ENCODE measurements at places on chromosomes 11 and 22.

DNA sequence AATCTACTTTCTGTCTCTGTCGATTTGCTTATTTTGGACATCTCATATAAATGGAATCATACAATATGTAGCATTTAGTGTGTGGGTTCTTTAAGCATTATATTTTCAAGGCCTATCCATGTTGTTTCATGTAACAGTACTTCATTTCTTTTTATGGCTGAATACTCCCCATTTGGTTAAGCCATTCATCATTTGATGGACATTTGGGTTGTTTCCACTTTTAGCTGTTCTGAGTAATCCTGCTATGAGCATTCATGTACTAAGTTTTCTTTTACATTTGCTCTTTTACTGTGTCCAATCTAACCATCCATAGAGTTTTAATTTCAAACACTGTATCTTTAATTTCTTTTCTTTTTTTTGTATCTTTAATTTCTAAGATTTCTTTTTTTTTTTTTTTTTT lies 55.6 kb upstream of the SPTBN2 start:
- no peak for DNase-seq

DNA sequence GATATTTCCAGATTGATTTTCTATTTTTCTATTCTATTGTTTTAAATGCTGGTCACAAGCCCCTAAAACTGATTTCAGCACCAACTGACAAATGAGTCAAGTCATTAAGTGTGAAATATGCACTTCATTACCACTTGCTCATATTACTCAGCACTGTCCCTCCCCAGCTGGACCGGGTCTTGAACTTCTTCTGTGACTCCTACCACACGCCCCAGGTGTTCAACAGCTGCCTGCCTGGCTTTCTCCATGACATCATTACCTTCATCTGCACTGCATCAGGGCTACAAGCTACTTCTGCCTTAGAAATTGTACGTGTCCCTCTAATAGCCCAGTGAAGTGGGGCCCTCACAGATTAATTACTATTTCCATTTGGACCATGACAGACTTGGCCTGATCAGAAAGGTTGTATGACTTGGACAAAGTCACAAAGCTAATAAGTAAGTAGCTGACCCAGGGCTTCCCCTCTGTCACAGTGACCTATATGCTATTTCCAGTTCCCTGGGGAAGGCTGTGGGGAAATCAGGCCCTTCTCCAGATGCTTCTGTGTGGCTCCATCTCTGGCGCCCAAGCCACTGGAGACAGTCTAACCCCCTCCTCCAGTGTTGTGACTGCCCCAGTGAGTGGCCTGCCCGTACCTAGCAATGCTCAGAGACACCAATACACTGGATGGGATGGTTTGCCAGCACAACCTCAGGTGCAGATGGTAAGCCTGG lies 18.1 kb downstream of the TBC1D10A start:
- DNase-seq, result no peak

GRCh38 chr11:25612806-25613205 lies 719.1 kb upstream of the ANO3 start:
- no peak for DNase-seq

DNA sequence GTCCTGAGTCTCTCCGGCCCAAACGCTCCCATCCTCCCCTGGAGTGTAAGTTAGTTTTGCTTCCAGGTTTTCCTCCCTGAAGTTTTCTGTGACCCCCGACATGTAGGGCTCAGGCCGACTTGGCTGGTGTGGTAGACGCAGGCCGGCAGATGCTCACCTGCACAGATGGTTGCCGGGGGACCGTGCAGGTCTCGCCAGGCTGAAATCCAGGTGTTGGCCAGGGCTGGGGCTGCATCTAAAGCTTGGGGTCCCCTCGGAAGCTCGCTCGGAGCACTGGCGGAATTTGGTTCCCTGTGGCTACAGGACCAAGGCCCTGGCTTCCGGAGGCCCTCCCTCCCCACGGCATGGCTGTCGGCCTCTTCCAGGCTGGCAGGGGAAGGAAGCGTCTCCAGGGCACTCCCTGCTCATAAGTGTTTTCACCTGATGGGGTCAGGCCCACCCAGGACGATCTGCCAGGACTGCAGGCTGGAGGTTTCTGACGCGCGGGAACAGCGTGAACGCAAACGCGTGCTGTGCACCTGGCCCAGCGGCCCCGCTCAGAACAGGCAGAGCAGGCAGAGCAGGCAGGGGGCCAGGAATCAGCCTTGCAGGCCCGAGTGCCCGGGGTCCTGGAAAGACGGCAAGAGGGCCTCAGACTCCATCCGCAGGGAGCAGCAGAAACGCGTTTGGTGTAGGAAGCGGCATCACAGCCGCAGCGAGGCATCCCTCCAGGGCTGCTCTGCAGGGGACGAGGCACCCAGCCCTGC lies 258.2 kb downstream of the BRD1 start:
- no peak for DNase-seq

DNA sequence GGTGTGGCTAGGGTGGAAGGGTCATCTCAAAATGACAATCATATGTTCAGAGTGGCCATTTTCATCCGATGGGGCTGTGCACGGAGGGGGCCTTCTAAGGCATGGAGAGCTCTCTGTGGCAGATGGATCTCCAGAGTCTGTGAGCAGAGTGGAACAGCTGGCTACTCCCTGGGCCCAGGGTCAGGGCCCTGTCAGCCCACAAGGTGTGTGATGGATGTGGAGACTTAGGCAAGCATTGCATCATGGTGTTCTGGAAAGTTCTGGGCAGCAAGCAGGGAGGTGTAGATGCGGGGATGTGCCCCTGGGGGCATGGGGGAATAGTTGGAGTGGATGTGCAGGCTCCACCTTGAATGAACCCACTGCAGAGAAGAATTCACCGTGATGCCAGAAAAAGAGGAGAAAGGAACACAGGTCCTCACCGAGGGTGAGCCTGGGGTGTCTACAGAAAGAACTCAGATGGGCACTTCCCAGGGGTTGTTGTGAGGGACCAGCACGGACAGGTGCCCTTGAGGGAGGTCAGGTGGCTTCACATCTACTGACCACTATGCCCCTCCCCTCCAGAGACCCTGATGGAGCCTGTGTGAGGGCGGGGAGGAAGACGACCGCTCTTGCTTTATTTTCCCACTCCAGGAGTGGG lies 51.1 kb downstream of the CHRDL2 start:
- DNase-seq, result no peak

DNA sequence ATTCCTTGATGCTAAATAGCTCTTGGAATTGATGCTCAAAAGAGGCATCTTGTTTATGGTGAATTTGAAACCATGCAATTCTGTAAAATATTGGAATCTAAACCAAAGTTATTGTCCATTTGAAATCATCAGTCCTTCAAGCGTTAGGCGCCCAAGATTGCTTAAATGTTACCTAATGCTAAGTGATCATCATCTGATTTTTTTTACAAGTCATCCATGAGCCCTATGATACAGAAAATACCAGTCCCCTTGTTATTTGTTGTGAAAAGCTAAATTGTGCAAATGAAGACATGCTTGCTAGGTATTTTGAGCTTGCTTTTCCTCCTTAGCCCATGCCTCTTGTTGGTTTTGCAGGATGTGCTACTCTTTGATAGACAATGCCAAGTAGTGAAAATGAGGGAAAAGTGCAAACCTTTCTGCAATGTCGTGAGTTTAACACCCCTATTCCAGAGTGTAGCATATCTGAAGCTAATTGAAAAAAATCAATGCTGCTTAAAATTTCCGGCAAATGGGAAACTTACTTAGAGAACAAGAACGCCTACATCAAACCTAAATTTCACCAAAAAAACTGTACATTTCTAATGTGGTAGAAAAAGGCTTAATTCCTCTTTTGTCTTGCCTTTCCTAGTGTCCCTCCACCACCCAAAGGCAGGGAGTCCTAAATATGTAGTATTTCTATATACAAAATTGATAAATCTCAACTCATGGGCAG lies 1.9 kb downstream of the GRK3 start:
- no peak for DNase-seq

Measured in stimulated activated CD8-positive, alpha-beta memory T cell treated with anti-CD3 and anti-CD28 coated beads, Interleukin-2, amount 100 ng/mL, for 48 hours (primary cell).